Skeletal muscle tissue (tissue), 5 donors: ENCODE measurements at places on chromosomes 2 and 18. TPM values are rescaled to one million over a fixed set of nuclear protein-coding genes. Genes with fewer than 3 reads are reported as not detected.

The UGT1A10 gene
- total RNA-seq = not detected

The SCN9A gene
- 14.1 TPM for total RNA-seq

The NEU2 gene
- not detected for total RNA-seq

The TMEM198 gene
- 2.1 TPM for total RNA-seq

The EFHD1 gene
- total RNA-seq = 2.1 TPM

The ELOA2 gene
- not detected for total RNA-seq

The EN1 gene
- total RNA-seq = 4.2 TPM

The LAMA1 gene
- 4.2 TPM for total RNA-seq

The NEUROD1 gene
- total RNA-seq = not detected

The TDRD15 gene
- not detected for total RNA-seq

The AFF3 gene
- total RNA-seq = 8.4 TPM

The HOXD13 gene
- under 0.01 TPM for total RNA-seq

The FSHR gene
- 0.52 TPM for total RNA-seq
